Upper lobe of right lung (tissue), 1 donor: ENCODE measurements at places on chromosomes 7 and 10.
A peak's percentile ranks its signal among the peaks of the same experiment; 100 is the strongest.

- no peak for DNase-seq
These were observed 124.0 kb downstream of the HERPUD2 start for GRCh38 chr7:35570937-35571336.

GRCh38 chr7:25093268-25093826 lies 31.7 kb downstream of the CYCS start:
- DNase-seq = peak; percentile 88

GRCh38 chr10:10368951-10369576 lies 648.6 kb upstream of the CELF2 start:
- no peak for DNase-seq

DNA sequence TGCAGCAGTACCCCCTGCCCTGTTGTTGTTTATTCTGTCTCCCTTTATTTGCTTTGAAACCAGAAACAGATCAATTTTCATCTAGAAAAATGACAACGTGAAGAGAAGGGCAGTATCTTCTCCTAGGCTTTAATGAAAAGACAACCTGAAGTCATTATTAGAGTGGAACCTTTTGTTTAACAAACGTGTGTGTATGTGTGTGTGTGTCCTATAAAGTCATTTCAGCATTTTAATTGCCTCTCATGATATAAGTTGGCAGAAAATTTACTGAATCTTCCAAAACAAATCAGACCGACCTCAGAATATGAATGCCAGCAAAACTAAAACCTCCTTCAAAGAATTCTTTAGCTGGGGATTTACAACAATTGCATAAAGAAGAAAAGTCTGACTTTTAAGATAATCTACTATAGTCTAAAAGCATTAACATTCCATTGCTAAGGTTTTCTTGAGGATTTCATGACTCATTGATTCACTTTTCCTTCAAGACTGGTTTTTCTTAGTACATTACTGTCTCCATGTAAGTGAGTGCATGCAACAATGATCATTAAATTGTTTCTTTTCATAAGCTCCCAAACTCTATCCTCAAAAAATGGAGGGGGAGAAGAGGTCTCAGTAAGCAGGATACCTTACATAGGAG lies 3.2 kb downstream of the GLI3 start:
- no peak for DNase-seq

GRCh38 chr7:127928852-127929251 lies 102.4 kb downstream of the LRRC4 start:
- no peak for DNase-seq
